Hematopoietic multipotent progenitor cell (in vitro differentiated cells): ENCODE measurements at places on chromosomes 5 and 9. TPM values are rescaled to one million over a fixed set of nuclear protein-coding genes. Genes with fewer than 3 reads are reported as not detected.

GRCh38 chr5:107208867-107209266, 461.9 kb downstream of the EFNA5 start:
- DNase-seq = no peak

- no peak for DNase-seq
Observed at GRCh38 chr5:73314395-73315257, 134.0 kb downstream of the FOXD1 start.

GRCh38 chr9:132488626-132489025, 78.6 kb downstream of the CFAP77 start:
- no peak for DNase-seq

DNA sequence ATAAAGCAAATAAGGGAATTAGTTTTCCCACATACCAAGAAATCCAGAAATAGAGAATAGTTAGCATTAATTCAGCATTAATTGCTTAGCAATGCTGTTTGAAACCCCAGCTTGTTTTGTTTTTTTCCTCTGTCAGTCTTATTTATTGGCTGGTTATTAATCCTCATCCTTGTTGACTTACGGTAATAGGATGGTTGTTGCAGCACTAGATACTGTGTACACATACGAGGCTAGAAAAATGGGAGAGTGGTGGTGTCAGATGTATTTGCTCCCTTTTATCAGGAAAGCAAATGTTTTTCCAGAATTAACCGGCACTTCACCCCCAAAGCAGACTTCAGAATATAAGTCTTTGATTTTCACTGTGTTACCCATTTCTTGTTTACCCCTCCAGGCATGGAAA, 60.4 kb downstream of the ERBIN start:
- DNase-seq = no peak

GRCh38 chr5:62720031-62720441, 141.4 kb downstream of the LRRC70 start:
- peak; percentile 67 for DNase-seq

- DNase-seq = no peak
Observed at GRCh38 chr5:77419644-77420582, 72.2 kb downstream of the WDR41 start.

GRCh38 chr9:133169102-133169501, 5.4 kb upstream of the GBGT1 start:
- no peak for DNase-seq

DNA sequence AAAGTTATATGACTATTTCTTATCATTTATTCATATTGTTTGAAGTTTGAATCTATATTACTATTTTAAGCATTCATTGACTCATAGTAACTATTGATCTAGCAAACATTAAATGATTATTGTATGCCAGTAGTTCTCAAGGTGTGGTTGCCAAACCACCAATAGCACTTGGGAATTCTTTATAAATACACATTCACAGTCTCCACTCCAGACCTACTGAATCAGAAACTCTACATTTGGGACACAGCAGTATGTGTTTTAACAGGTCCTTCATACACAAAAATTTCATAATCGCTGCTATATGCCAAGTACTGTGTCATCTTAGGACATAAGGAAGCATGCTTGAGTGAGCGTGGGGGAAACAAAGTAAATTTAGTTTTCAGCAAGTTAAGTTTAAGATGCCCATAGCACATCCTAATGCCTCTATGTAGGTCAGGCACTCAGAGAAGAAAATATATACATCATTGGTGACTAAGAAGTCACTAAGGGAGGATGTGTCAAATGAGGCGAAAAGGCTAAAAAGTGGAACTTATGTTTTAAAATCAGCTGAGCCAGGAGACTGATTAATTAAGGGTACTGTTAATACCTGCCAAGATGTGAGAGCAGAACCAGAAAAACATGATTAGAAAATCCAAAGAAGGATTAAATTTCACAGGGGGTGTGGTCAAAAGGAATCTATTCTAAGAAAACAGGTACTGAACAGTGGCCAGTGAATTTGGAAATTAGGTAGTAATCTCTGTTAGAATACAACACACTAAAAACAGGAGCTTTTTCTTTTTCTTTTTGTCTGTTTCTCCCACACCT, 340.8 kb downstream of the HCN1 start:
- no peak for DNase-seq

The PCDHB16 gene
- not detected for total RNA-seq

GRCh38 chr9:14119694-14120514, 194.0 kb downstream of the NFIB start:
- no peak for DNase-seq

- no peak for DNase-seq
Observed at GRCh38 chr9:6302417-6302816, 25.8 kb upstream of the TPD52L3 start.

The PCDHGA2 gene
- total RNA-seq = 0.27 TPM

GRCh38 chr9:14418941-14419937, 105.3 kb upstream of the NFIB start:
- DNase-seq = no peak

DNA sequence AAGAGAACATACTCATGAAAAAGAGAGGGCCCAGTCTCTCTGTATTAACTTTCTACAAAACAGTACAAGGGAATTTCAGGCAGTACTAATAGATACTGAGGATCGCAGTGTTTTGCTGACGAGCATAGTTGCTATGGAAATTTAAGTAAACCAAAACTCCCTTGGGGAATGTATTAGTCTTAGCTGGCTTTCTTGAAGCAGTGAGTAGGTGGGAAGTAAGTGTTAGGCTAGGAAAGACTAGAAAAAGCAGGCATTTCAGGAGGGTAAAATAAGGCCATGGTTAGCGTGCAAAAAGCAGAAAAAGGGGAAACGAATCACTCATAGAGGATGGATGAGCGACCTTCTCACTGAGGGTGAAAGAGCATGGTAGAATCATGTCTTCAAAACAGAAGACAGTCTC, 84.3 kb upstream of the ACTBL2 start:
- DNase-seq = no peak

The C5orf52 gene
- total RNA-seq = not detected

DNA sequence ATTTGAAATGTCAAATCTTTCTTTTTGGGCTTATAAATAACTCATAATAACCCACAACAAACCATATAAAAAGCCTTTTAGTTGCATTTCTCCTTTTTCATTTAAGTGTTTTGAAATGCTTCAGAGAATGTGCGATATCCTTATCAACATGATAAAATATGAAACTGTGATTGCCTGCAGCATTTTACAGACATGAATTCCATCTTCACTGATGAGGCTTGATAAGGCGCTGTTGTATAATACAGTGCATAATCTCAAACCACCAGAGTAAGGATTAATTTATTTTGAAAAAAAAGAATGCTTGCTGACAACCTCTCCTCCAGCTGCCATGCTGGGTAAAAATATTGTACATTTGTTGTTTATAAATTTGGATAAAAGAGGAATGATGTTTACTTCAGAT, 216.8 kb downstream of the PBX3 start:
- DNase-seq = no peak

DNA sequence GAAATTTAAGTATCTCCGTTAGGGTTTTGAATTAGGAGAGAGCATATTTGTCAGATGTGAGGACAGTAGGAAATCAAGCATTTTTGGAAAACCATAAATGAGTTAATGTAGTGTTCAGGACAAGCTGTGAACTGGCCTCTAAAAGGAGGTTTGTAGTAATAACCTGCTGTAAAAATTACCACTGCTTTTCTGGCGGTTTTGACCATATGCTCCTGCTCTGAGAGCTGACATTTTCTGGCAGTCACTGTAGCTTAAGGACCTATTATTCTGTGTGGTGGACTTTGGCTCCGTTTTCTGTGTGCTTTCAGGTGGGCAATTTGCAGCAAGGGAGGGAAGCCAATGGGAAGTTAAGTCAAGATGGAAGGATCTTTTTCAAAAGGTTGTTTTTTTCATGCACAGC, 111.1 kb downstream of the SGCD start:
- no peak for DNase-seq

DNA sequence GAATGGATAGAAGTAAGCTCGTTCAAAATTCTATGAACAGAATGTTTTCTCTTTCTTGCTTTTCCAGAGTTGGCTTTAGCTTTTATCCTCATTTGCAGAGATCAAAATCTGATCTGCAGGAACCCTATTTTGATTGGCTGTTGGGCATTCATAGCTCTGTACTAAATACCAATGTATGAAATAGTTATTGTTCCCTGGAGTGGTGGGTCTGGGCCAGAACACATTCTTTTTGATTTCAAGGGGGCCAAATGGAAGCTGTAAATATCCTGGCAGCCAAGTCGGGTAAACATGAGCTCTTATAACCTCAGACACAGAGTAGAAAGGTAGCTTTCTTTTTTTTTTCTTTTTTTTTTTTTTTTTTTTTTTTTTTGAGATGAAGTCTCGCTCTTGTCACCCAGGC, 241.5 kb downstream of the PDZD2 start:
- no peak for DNase-seq

GRCh38 chr5:133304178-133304577, 252.4 kb downstream of the HSPA4 start:
- DNase-seq = no peak

The PLAC8L1 gene
- not detected for total RNA-seq

The DOCK2 gene
- 167 TPM for total RNA-seq

The GABRA1 gene
- total RNA-seq = not detected

- no peak for DNase-seq
Observed at GRCh38 chr9:121835587-121836365, 184.3 kb downstream of the DAB2IP start.

DNA sequence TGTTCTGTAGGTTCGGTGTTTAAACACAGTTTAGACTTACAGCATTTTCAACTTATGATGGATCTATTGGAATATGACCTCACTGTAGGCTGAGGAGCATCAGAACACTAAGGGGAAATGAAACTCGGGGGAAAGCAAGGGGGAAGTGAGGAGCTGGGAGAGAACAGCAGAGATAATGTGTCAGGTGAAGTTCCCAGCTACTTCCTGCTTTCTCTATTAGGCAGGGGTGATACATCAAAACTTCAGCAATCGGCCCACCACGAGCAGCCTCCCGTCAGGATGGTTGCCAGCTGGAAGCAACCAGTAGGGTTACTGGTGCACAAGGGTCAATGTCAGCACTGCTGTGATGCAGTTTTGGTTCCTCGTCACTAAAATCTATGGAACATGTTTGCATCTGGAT, 34.3 kb downstream of the FAT2 start:
- DNase-seq = no peak

- no peak for DNase-seq
Observed at GRCh38 chr9:135490166-135490870, 10.2 kb upstream of the MRPS2 start.

The CSNK1A1 gene
- total RNA-seq = 116 TPM

- DNase-seq = no peak
Observed at GRCh38 chr5:17448877-17449276, 49.2 kb upstream of the TAF11L2 start.

GRCh38 chr5:139843991-139844390, 48.4 kb downstream of the PSD2 start:
- no peak for DNase-seq

- DNase-seq = no peak
Observed at GRCh38 chr5:65970481-65971367, 44.3 kb downstream of the ERBIN start.

DNA sequence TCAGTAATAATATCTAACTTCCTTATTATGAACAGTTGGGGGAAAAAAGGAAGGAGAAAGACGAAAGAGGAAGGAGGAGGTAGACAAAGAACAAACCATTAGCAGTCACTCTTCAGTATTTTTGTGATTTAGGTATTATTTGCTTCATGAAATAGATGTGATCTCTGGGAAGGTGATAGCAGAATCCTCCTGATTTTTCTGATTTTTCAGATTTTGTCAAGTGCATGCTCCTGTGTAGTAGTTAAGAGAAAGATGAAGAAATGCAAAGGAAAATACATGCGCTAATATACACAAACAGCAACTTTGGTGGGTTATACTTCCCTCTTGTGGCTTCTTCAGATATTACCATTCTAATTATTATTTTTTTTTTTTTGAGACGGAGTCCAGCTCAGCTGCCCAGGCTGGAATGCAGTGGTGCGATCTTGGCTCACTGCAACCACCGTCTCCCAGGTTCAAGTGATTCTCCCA, 31.6 kb downstream of the LMNB1 start:
- no peak for DNase-seq

The GDNF gene
- under 0.01 TPM for total RNA-seq
